Stimulated activated memory B cell treated with anti-CD40 and anti-IgM and Interleukin-4, amounts not matched to agents 10 μg/mL and 1 μg/mL and 100 μg/mL, for 72 hours (primary cell): ENCODE measurements at places on chromosomes 3 and 15.

DNA sequence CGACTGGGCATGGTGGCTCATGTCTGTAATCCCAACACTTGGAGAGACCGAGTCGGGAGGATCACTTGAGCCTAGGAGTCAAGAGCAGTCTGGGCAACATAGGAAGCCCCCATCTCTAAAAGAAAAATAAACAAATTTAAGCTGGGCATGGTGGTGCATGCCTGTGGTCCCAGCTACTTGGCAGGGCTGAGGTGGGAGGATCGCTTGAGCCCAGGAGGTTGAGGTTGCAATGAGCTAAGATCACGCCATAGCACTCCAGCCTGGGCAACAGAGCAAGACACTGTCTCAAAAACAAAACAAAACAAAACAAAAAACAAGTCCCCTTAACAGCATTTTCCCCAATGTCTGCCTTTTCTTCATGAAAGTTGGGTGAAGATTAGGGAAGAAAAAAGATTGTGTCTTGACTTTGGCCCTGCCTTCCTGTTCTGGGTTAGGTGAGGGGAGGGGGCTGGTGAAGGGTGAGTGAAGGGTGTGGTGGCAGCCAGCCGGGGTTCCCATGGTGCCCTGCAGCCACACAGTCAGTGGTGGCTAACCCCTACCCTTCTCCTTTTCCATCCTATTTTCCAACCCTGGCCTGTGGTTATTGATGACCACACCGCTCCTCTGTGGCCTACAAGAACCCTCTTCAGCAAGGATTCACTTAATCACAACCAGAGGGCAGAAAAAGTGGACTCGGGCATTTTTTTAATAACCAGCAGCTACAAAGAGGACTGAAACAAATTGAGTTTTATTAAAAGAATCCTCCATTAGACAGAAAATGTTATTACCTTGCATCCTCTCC, 28.4 kb upstream of the SMAD3 start:
- no peak for ATAC-seq

GRCh38 chr3:196145468-196146262, 63.8 kb upstream of the TFRC start:
- no peak for ATAC-seq

DNA sequence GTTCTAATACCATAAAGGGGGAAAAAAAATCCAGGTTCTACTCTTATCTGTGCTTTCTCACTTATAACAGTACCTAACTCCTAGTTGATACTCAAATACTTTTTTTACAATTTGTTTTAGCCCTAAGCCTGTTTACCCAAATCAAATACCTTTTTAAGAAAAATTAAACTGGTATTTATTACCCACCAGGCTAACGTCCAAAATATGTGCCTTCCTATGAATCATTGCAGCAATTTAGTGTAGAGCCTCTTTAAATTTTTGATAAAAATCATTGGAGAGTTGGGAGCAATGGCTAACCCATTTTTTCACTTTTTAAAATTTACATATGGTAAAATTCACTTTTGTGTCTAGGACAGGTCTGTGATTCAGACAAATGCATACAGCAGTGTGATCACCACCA, 27.9 kb downstream of the FILIP1L start:
- no peak for ATAC-seq

- no peak for ATAC-seq
Measured at GRCh38 chr3:13371100-13372075, 48.7 kb downstream of the NUP210 start.

- no peak for ATAC-seq
Measured at GRCh38 chr3:8112587-8112986, 389.0 kb upstream of the LMCD1 start.
